ENCODE measurements at places on chromosomes 5 and 9.
A peak's percentile ranks its signal among the peaks of the same experiment; 100 is the strongest.

GRCh38 chr9:92986176-92987119, 39.1 kb downstream of the FGD3 start:
- no peak for DNase-seq

- no peak for DNase-seq
Observed at GRCh38 chr5:137360607-137361006, 138.5 kb downstream of the SPOCK1 start.

DNA sequence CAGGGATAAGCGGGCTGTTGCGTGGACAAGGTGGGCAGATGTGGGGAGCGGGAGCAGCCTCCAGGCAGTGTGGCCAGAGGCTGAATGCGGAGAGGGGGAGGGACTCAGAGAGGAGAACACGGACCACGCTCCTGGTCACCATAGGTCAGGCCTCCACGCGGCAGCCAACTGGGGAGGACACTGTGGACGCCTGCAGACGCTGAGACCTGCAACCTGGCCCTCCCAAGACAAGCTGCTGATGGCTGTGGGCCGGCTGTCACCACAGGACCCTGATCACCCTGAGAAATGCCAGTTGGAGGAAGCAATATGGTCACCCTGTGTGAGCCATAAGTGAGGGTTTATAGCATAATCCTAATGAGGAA, 16.8 kb downstream of the LPCAT1 start:
- DNase-seq: no peak

DNA sequence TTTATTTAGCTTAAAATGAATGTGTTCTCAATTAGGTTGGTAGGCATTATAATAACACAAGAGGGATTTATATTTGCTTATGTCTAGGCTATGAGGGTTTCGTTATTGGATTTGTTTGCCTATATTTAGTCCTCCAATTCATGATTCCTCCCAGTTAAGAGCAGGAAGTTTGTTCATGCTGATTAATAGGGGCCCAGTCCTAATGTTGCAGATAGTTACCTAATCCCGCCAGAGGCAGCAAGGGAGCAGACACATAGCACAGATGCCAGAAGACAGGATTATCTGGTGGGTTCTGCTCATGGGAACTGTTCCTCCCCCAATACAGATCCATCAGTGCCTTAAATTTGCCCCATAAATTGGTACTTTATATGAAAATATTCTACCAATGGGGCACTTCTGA, 100.8 kb upstream of the TLE4 start:
- no peak for DNase-seq

GRCh38 chr5:159781626-159782157, 134.6 kb upstream of the ADRA1B start:
- no peak for DNase-seq

- no peak for DNase-seq
Observed at GRCh38 chr9:15243081-15243480, 63.9 kb downstream of the TTC39B start.

- no peak for DNase-seq
Observed at GRCh38 chr9:33445389-33446239, 1.8 kb downstream of the AQP3 start.

GRCh38 chr9:75891277-75891741, 836 bp downstream of the PCSK5 start:
- DNase-seq: peak; percentile 20

DNA sequence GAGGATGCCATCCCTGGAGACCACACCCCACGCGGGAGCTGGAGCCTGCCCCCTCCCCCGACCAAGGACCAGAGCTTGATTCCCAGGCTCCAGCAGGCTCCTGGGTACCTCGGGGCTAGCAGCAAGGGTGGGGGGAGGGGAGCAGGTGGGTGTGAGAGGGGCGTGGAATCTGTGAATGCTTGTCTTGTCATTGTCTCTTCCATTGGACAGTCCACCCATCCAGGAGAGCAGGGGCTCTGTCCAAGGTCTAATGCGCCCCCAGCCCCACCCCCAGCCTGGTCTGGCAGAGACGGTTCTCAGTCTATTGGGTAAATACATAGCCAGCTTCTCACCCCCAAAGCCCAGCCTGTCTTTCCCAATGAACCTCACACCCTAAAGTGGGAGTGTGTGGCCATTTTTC, 22.8 kb downstream of the URM1 start:
- no peak for DNase-seq

GRCh38 chr9:126722922-126723806, 81.7 kb upstream of the ZBTB43 start:
- peak; percentile 68 for DNase-seq

- DNase-seq: no peak
Observed at GRCh38 chr5:52995095-52995494, 5.9 kb downstream of the ITGA2 start.

DNA sequence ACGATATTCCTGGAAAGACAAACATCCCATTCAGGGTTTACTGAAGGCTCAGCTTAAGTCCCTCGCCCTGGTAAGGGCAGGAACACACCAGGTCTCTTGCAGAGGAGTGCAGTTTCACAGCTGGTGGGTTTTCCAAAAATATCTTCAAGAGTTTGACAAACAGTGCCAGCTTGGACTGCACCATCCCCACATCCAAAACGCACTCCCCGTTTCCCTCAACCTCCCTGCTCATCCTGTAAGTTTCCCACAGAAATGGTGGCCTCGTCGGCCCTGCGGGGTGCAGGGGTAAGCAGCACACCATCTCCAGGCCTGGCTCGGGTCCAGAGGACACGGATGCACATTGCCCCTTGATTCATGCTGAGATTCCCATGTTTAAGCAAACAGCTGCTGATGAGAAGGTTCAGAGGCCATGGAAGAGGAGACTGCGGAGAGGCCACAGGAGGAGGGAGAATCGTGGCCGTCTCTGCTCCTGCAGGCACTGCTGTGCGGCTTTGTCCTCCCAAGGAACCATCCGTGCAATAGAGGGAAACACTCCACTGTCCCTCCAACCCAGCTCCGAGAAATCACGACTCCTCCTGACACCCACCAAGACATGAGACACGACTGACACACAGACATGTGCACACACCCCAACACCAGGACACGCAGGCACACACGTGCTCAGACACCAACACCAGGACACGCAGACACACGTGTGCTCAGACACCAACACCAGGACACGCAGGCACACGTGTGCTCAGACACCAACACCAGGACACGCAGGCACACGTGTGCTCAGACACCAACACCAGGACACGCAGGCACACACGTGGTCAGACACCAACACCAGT, 24.0 kb upstream of the SLC12A7 start:
- no peak for DNase-seq

All from stimulated activated CD4-positive, alpha-beta T cell treated with anti-CD3 and anti-CD28 coated beads, Interleukin-2, amount 100 ng/mL, for 48 hours (primary cell).